NCI-H510A treated with DMSO at 0.1 percent for 48 hours (cell line): ENCODE measurements at places on chromosomes 12 and 14.
A peak's percentile ranks its signal among the peaks of the same experiment; 100 is the strongest.

DNA sequence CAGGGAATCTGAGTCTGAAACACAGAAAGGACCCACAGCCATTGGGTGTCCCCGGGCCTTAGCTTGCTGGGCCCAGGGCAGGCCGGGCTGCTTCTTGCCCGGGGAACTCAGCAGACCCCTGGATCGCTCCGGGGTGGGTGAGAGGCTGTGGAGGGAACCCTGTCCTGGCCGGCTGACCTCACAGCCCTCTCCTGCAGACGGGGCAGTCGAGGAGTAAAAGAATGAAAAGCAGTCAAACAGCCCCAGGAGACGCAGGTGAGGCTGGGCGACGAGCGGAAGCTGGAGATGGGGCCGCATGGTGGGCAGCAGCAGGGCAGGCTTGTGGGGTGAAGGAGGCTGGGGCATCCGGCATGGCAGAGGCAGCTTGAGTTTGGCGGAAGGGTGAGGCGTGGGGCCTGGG lies 57.0 kb downstream of the KIF26A start:
- DNase-seq, result no peak

GRCh38 chr12:31773223-31773750 lies 44.5 kb upstream of the AMN1 start:
- no peak for DNase-seq

DNA sequence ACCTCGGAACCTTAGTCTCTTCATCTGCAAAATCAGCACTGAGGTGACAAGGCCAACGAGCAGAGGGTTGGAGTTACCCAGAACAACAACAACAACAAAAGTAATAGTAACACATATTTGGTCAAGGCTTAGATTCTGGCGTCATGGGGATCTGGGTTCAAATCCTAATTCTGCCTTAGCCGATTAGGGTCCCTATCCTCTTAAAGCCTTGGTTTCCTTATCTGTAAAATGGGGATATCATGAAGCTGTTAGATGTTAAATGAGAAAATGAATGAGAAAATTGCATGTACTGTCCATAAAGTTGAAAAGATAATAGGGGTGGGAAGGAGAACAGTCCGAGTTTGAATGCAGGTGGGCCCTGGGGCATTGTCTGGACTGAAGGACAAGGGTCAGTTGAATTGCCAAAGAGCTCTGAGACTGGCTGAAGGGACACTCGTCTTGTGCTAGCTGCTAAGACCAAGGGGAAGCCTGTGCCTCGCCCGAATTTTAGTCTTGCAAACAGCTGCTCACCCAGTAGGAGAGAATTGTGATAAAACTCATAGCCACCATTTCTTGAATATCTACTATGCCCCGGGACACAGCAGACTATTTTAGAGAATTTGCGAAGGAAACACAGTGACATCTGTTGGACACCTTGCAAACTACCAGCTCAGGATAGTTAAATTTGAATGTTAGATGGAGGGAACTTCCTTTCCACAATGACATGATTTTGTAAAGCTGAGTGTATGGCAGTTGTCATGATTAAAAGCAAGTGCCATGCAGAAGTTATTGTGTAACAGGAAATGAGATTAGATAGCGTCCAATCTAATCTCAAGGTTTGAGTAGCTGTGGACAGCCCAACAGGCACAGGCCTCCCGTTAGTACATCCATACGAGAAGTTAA lies 6.8 kb upstream of the HNF1A start:
- DNase-seq, result peak; percentile 74

DNA sequence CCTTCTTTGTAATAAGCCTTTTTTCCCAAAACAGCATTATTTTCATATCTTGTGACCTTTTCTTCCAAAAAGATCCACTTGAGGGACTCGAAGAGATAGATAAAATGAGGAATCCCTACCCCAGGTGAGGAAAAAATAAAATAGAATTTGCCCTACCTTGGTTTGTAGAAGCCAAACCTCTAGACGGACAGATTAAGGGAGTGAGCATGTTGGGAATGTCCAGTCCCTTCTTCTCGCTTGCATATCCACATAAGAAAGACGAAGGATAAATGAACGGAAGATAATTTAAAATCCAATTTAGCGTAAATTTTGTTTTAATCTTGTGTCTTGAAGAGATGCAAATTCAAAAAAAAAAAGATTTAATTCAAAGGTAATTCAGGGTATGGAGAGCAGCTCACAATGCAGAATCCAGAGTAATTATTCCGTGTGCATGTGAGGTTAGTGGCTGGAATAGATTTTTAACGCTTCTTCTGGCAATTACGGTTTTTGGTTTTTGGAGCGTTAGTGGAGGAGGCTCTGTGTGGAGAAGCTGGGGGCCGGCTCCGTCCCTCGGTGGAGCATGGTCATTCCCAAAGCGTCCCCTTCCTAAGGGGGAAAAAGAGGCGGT lies 1.5 kb downstream of the GRIN2B start:
- DNase-seq, result no peak

GRCh38 chr12:749751-750270 lies 2.6 kb upstream of the WNK1 start:
- peak; percentile 70 for DNase-seq

- no peak for DNase-seq
Observed at GRCh38 chr12:120620624-120621023, 19.8 kb upstream of the CABP1 start.

DNA sequence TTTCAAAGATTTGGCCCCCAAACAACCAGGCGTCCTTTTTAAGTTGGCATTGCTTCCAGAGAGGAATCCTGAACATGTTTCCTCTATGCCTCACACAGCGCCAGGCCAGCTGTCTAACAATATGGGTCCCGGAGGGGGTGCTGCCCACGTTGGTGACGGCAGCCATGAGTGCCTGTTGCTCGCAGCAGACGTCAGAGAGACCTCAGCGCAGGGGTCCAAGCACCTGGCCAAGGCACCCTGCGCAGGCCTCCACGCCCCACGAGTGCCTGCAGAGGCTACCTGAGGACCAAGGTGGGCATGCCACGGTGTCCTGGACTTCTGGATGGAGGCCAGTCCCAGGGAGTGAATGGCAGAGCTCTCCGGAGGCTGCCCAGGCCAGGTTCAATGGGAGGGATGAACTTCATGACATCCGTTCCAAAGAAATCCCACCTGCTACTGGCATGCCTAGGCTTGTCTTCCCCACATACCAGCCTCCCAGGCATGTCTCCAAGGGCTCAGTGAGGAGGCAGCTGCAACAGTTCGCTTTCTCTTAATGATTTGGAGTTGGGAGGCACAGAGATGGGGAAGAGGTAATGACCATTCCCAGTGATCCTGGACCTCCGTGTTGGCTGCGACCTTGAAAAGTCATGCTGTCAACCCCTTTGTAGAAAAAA lies 11.6 kb upstream of the FOXN3 start:
- DNase-seq, result peak; percentile 90

DNA sequence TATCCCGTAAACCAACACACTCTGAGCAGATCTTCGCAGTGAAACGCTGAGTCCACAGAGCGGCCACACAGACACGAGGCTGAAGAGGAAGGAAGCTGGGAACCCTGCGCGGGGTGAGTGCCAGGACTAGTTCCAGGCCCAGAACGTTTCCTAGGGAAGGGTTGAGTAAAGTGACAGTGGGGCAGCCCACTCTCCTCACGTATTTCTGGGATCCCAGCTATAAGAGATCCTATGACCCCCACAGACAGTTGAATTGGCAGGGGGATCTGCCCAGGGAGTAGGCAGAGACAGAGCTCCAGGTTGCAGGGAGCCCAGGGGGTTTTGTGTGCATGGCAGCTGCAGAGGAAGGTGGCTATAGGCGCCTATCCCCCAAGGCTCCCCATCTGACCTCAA lies 51.1 kb downstream of the GTF2A1 start:
- DNase-seq, result peak; percentile 56
